ENCODE measurements at places on chromosomes 7 and 10. TPM values are rescaled to one million over a fixed set of nuclear protein-coding genes. Genes with fewer than 3 reads are reported as not detected.

- peak; percentile 49 for DNase-seq
Measured at GRCh38 chr10:60314069-60314940, 75.4 kb downstream of the ANK3 start.

GRCh38 chr7:19284596-19285300 lies 139.5 kb upstream of the FERD3L start:
- DNase-seq = no peak

- DNase-seq = peak; percentile 17
Measured at GRCh38 chr7:97024209-97025129, at the start of gene DLX5. TSS of gene DLX5 (minus strand) at chr7:97024831. CDS start at chr7:97024623, 208 bp downstream.

GRCh38 chr7:8295638-8296361 lies 33.8 kb upstream of the ICA1 start:
- DNase-seq = peak; percentile 69

DNA sequence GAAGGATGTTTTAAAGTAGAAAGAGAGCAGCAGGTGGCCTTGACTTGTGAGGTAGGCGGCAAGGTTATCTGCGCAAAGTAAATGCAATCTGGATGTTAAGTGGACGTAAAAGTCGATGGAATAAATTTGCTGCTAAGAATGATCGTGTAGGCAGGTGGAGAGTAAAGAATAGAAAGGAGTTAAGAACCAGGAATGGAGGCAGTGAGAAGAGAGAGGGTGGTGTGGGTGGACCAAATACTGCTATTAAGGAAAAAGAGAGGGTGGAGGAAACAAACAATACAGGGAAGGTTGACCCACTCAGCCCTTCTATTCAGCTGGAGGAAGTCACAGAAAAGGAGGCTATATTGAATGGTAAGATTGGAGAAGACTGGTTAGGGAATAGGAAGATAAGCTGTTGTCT lies 1.9 kb upstream of the CUL1 start:
- DNase-seq = no peak

GRCh38 chr7:84813376-84813775 lies 373.5 kb downstream of the SEMA3D start:
- no peak for DNase-seq

DNA sequence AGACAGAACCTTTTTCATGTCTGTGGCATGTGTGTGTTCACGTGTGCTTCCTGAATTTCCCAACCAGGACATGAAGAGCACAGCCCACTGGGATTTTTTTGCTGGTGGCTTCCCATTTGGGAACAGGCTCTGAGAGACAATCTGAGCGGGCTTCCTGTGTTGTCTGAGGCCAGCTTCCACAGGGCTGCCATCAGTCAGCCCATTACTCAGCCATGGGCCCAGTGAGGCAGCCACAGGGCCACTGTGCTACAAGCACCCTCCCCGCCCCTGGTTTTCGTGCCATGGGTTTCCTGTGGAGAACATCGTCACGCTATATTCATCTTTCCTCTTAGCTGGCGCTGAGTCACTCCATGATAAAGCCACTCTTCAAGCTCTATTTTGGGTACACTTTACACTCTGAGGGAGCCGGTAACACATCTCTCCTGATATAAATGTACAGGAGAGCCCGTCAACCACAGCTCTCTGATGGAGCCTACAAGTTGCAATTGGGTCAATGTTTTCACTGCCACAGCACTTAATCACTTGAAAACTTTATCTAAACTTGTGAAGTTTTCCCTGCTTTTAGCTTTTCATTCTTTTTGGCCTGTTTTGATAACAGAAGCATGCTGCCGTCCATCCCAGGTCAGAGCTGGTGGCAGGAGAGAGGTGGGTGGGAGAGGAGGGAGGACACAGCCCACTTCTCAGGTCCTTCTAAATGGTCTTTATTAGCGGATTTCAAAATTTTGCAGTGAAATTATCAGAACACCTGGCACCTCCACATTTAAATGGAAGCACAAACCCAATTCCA lies 96.9 kb downstream of the HIPK2 start:
- peak; percentile 63 for DNase-seq

GRCh38 chr10:104036518-104037260 lies 49.0 kb downstream of the COL17A1 start:
- DNase-seq = no peak

GRCh38 chr7:111517549-111517951 lies 44.7 kb downstream of the IMMP2L start:
- DNase-seq = peak; percentile 13

DNA sequence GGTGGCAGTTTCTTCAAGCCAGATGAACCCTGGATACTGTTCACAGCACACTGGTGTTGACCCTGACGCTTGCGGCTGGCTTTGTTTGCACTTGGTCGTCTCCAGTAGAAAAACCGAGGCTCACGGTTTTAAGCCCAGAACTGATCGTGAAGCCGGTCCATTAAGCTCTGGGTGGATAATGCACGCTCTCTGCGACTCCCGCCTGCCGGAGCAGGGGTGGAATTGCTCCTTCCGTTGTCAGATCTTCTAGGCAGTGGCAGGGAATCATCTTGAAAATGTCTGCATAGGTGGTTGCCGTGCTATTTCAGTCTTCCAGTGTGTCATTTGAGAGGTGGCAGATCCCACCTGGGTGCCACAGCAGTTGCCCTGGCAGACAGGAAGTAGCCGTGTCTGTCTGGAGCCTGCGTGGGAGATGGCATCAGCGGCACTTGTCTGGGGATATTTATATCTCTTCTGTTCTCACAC lies 35.9 kb upstream of the AP5Z1 start:
- no peak for DNase-seq

DNA sequence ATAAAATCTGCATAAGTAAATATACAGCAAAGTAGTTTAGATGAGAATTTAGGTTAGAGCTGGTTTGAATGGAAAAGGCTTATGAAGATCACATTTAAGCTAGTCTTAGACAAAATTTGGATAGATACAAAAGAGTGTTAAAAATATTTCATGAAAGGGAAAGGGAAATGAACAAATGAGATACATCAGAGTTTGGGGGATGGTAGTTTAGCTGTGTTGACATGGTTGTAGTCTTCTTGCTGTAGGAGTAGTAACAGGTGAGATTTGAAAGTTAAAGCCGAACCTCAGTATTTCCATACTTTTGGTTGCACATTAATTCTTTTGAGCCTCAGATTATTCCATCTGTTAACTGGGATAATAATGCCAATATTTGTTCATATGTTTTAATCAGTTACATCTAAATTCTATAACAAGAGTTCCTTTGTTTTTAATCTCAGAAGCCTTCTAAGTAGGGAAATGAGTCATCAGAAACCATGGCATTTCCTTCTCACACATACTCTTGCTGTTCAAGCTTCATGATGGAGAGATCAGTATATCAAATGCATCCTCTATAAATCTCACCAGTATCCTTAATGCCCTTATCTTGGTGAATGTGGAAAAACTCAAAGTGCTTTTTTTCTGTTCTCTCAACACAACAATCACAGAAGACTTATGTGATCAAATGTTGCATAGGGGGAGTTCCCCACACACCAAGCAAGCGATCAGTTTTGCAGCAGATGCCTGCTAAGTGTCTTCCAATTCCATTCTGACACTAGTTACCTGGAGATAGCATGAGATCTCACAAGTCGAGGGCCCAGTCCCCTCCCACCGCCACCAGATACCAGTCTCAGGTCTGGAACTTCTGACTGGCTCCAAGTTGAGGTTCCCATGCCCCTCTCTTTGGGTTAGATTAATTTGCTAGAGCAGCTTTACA lies 84.7 kb downstream of the MAPK8 start:
- DNase-seq = no peak

DNA sequence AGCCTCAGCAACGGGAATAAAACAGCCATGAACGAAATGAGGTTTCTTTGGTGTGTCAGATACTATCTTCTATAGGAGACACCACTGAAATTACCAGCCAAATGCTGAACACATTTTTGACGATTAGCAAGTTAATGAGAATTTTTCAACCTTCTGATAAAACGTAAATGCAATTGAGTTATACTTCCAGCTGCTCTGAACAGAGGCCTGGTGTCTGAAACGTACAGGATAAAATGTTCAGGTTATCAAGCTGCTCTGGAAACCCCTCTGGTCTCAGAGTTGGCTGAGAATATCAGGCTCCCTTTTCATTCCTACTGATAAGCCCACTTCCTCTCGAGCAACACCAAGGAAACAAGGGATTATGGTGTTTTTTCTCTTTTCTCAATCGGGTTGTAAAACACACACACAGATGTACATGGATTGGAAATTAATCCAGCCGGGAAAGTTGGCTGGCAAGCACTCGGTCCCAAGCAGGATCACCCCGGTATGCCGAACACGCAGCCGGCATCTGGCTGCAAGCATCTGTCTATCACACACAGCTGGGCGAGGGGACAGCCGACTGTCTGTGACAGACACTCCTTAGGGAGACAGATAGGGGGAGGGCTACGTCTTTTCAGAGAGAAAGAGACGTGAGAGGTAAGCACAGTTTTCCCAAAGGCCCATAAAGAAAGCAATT lies 171.8 kb downstream of the PRKAG2 start:
- DNase-seq = no peak

DNA sequence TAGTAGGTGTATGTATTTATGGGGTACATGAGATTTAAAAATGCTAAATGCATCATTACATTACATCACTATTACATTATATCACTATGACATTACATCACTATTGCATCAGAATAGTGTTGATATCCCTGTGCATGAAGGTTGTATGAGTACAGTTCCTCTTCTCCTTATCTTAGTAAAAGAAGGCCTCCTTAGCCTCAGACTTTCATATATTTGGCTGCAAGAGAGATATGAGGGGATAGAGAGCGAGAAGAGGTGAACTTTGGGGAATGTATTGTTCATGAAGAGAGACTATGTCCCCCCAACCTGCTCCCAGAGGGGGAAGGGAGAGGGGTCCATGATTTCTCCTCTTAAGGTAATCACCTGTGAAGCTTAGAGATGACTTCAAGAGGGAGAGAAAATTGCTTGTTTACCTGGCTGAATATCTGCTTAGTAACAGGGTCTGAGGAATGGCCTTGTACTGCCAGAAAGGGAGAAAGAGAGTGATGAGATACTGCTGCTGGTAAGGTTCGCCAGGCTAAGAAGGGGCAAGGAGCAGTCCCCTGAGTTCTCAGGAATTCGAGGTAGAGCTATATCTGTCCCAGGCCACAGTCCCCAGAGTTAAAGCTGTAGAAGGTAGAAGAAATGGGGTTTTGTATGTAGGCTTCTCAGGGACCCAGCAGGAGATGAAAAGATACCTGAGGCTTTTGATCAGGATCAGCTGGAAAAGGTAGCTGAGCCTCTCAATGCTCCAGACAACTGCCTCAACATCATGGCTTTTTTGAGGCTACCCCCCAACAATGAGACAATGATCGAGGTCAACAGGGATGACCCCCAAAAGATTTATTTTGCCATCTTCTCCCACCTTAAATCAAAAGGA lies 168.4 kb upstream of the WNT16 start:
- DNase-seq = no peak

- peak; percentile 71 for DNase-seq
Measured at GRCh38 chr7:48875045-48875916, 49.1 kb upstream of the CDC14C start.

DNA sequence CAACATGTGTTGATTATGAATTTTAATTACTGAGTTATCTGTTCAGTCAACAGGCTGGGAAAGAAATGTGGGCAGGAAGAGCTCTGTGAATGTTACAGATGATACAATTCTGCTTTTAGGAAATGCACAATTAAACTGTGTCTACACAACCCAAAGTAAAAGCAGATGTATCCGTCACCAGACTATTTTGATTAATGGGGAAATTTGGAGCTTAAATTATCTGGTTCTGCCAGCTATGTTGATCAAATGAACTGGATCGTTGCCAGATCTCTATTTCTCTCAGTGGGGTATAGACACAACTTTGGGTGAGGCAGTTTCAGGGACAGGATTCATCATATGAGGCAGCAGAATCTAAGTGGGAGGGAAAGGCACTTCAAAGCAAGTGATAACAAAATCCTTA lies 136.5 kb downstream of the NEUROD6 start:
- no peak for DNase-seq

DNA sequence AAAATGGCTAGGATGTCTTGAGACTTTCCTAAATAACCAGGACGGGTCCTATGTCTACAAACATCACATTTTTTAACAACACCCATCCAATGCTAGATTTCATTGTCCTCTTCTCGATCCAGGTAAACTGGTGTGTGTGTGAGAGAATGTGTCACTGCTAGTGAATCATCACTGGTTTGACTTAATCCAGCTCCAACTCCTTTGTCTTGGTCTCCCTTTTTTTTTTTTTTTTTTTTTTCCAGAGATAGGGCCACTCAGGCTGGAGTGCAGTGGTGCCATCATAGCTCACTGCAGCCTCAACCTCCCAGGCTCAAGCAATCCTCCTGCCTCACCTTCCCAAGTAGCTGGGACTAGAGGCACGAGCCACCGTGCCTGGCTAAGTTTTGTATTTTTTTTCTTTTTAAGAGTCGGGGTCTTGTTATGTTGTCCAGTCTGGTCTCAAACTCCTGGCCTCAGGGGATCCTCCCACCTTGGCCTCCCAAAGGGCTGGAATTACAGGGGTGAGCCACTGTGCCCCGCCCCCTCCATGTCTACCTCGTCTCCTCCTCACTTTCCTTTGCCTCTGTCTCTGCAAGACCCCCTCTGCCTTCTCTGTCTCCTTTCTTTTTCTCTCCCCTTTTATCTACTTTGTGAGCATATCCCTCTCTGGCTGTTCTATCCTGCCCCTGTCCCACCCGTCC lies 2.2 kb upstream of the UFSP1 start:
- DNase-seq = no peak

DNA sequence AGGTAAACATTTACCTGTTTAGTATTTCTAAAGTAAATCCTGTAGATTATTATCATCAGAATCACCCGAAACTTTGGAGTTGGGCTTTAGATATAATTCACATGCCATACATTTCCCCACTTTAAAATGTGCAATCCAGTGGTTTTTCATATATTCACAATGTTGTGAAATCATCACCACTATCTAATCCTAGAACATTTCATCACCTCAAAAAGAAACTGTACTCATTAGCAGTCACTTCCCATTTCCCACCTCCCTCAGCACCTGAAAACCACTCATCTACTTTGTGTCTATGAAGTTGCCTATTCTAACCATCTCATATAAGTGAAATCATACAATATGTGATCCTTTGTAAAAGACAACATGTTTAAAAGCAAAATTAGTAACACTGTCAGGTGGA lies 182.6 kb downstream of the FZD1 start:
- DNase-seq = no peak

DNA sequence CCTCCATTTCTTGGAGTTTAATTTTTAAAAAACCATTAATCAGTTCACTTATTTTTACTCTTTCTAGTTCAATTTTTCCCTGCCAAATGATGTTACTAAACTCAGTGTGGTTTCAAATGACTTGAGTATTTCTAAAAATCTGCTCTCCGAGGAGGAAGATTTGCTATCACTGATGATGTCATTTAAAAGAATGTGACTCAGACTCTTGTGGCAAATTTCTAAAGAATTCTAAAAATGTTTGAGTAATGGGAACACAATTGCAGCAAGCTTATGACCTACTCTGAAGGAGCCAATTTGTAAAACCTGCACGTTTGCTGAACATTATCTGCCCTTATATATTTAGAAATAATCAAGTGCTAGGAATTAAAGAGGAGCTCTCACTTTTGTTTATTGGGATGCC lies 88.6 kb downstream of the SPAG6 start:
- no peak for DNase-seq

Gene RAPGEF5
- total RNA-seq = 128 TPM

Gene ITPRID1
- total RNA-seq = 0.95 TPM

Gene GRID2IP
- 1.4 TPM for total RNA-seq

Gene COL28A1
- total RNA-seq = 3.2 TPM

Gene CDHR1
- not detected for total RNA-seq

Gene SEPHS1
- 61.8 TPM for total RNA-seq

Gene AKR1C4
- 0.40 TPM for total RNA-seq

Gene PNLIPRP2
- total RNA-seq = not detected

Gene CCDC136
- total RNA-seq = 2.2 TPM

Gene VPS50
- total RNA-seq = 36.9 TPM

Gene AGAP9
- 17.6 TPM for total RNA-seq

Data from Calu3 (cell line).